ENCODE measurements at places on chromosomes 12 and 14.

GRCh38 chr14:53316504-53316903, 163.4 kb upstream of the DDHD1 start:
- no peak for DNase-seq

- no peak for DNase-seq
Measured at GRCh38 chr14:73344319-73344718, 107.0 kb downstream of the PAPLN start.

DNA sequence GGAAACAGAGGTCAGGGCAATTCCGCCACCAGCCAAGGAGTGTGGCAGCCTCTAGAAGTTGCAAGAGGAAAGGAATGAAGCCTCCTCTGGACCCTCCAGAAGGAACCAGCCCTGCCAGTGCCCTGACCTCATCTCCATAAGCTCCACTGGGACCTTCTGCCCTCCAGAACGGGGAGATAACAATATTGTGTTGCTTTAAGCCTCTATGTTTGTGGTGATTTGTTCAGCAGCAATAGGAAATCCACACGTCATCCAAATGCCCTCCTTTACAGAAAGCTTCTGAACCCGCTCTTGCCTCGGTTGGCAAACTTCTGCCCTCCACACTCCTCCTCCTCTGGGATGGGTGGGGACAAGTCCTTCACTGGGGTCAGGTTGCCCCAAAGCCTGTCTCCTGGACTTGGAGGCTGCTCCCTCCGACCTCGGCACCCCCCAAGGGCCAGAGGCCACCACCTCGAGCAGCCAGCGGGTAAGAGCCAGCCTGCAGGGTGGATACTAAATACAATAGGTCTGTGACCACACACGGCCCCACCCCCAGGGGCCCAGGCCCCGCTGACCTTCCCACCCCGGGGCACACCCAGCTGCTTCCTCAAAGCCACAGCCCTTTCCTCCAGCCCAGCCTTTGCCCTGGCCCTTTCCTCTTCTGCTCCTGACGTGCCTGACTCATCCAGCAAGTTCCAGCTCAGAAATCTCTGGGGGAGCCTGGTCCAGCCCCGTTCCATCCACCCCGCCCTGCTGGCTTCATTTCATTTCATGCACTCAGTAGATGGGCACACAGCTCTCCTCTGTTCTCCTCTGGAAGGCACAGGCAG, 58.7 kb upstream of the NCOR2 start:
- DNase-seq = no peak

- no peak for DNase-seq
Measured at GRCh38 chr14:80669426-80669825, 272.1 kb downstream of the CEP128 start.

- DNase-seq = no peak
Measured at GRCh38 chr12:6779708-6780432, 7.5 kb downstream of the LAG3 start.
